ENCODE measurements at places on chromosomes 7 and 10.

DNA sequence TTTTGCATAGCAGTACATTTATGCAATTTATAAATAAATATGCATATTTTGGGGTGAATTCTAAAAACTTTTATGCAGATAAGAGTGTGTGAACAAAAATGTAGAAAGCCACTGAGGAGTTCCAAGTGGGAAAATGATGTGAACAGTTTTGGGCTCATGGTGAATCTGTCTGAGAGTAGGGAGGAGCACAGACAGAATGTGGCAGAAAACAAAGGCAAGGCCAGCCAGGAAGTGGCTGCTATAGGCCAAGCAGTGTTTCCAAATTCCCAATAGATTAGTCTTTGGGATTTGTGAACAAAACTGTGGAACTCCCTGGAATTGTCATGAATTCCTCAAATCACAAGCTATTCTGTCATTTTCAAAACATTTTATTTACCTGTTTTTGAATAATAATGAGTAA, 73.6 kb upstream of the AMPH start:
- DNase-seq, result no peak

- DNase-seq, result no peak
These were observed 29.7 kb downstream of the HTRA1 start for GRCh38 chr10:122490786-122491680.

- no peak for DNase-seq
These were observed 5.3 kb upstream of the LRRC61 start for GRCh38 chr7:150317748-150318444.

- no peak for DNase-seq
These were observed 22.9 kb upstream of the ELFN1 start for GRCh38 chr7:1646957-1647891.

- no peak for DNase-seq
These were observed 381.8 kb downstream of the PHF14 start for GRCh38 chr7:11355399-11356005.

DNA sequence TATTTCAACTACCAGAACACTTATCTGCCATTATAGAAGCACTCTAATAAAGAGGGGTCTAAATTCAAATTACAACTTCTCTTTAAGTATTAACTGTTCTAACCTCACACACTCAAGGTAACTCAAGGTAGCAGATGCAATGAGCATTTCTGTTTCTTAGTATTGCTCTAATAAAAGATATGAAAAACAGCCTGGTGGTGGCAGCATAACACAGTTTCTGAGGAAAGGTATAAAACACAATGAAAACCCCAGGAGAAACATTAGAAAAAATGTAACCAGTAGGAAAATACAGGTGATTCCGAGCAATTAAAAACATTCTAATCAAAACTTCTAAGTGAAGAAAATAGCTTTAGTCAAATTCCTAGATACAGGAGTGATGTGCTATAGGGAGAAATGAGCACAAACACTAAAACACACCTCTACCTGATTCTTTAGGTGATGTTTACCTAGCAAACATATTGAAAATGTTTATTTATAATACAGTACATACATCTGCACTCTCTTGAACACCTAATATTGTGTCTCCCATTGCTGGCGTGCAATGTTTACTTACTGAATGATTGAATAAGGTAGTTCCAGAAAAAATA, 3.5 kb downstream of the MKRN1 start:
- no peak for DNase-seq

GRCh38 chr7:95646350-95646749, 50.0 kb upstream of the PDK4 start:
- no peak for DNase-seq

- no peak for DNase-seq
These were observed 49.5 kb downstream of the CHN2 start for GRCh38 chr7:29243910-29244655.

DNA sequence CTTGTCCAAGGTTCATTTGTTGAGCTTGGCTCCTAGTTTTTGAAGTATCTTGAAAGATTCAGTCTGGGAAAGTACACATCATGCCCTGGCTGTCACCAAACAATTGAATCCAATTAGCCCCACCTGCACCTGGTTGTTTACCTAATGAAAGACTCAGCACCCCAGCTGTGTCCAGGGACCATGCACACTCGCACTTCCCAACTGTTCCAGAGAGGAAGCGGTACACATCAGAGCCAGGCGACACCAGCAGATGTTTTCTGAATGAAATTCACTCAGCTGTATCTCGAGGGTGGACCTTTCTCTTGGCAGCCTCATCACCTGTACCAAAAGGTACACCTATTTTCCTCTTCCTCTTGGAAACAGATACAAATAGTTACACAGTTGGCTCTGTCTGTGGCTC, 216.4 kb upstream of the LRGUK start:
- no peak for DNase-seq

DNA sequence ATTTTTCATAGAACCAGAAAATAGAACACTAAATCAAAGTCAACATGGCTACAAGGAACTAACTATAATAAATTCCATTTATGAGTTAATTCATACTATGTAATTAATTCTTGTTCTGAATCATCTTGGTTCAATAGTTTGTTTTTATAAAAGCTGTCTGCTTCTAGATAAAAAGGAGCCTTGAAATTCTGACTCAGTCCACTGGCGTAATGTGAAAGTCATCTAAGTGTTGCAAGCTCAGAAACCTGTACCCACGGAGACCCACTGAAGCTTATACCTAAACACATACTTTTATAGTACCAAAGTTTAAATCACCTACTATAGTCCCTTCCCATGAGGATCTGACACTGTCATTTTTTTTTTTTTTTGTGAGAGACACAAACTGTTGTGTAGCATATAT, 489.4 kb downstream of the SEMA3D start:
- DNase-seq, result no peak

DNA sequence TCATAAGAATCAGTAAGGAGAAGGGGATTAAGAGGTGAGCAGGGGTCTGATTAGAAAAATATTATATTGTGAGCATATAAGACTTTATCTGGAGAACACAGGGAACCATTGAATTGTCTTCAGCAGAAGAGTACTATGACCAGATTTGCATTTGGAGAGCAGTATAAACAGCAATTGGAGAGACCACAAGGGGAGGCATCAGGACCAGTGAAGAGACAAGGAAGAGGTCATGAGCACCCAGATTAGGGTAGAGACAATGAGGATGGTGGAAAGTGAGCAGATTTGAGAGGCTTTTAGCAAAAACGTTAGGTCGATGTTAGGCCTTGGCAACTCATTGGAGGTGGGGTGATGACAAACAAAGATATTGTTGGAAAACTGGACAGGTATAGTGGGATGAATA, 13.0 kb upstream of the SMIM30 start:
- DNase-seq, result no peak

GRCh38 chr10:60654813-60655464, 123.3 kb upstream of the CDK1 start:
- DNase-seq, result no peak

- no peak for DNase-seq
These were observed 195.0 kb downstream of the PHF14 start for GRCh38 chr7:11168650-11169170.

- DNase-seq, result no peak
These were observed at the start of gene CHST3 for GRCh38 chr10:71964098-71964742. TSS of gene CHST3 (plus strand) at chr10:71964395. CDS start at chr10:72005843, 41,448 bp downstream.

GRCh38 chr7:99036546-99037111, 107.3 kb downstream of the SMURF1 start:
- no peak for DNase-seq

GRCh38 chr7:155640629-155641028, 3.8 kb upstream of the RBM33 start:
- DNase-seq, result no peak

GRCh38 chr7:36984041-36984521, 259.8 kb upstream of the AOAH start:
- no peak for DNase-seq

DNA sequence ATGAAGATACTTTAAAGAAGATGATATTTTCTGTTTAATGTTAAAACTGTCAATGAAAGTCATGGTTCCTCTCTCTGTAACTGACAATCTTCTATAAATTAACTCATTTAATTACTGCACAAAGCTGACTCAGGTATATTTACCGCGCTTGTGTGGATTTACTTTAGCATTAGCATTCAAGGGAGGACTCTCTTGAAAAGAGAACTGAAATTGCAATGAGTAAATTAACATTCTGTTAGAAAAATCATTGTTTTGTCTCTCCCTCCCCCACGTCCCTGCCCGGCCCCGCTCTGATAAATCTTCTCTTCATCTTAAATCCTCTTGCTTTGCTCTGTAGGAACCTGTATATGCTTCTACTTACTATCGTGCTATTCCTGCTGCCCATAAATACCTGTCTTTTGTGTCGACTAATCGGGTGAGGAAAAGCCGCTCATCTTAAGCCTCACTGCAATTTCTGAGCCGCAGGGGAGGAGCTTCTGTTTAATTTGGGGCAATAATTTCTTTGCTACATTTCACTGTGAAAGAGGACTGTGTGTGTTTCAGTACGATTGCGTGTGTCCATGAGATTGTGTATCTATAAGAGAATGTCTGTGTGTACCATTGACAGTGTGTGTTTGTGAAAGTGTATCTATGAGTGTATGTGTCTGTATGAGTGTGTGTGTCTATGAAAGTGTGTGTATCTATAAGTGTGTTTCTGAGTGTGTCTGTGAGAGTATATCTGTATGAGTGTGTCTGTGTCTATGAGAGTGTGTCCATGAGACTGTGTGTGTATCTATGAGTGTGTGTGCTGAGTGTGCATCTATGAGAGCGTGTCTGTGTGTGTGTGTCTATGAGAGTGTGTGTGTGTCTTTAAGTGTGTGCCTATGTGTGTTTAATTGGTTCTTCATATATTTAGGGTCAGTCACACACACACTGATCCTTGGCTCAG, 46.5 kb upstream of the LYZL2 start:
- DNase-seq, result no peak

GRCh38 chr7:108487646-108488045, 31.4 kb upstream of the NRCAM start:
- no peak for DNase-seq

DNA sequence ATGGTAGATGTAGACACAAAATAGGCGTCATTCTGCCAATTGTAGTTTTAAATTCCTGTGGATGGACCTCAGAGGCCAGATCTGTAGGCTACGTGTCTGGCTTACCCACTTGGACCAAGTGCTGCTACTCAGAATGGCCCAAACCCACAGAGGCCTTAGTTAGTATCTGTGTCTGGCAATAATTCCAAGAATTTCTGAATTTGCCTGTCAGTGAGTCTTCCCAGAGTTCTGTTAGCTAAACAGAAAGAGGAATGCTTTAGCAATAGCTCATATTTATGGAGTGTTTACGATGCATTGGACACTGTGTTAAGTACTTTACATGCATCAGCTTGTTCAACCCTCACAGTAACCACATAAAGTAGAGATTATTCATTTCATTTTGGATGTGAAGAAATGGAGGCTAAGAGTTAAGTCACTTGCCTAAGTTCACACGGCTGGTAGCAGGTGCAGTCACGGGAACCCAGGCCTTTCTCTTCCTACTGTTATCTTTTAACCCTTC, 231.8 kb downstream of the PTEN start:
- no peak for DNase-seq

DNA sequence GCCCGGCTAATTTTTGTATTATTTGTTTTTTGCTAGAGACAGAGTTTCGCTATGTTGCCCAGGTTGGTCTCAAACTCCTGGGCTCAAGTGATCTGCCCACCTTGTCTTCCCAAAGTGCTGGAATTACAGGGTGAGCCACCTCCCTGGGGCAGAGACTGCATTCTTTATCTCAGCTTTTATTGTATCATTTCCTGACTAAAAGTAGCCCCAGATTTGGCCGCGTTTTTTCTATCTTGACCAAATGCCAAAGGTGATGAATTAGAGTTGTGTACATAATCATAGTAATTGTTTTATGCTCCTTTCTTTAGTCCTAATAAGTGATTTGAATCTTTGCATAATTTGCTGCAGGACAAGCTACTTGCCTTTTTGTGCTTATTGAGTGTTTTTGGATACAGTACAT, 3.1 kb upstream of the SMNDC1 start:
- no peak for DNase-seq

DNA sequence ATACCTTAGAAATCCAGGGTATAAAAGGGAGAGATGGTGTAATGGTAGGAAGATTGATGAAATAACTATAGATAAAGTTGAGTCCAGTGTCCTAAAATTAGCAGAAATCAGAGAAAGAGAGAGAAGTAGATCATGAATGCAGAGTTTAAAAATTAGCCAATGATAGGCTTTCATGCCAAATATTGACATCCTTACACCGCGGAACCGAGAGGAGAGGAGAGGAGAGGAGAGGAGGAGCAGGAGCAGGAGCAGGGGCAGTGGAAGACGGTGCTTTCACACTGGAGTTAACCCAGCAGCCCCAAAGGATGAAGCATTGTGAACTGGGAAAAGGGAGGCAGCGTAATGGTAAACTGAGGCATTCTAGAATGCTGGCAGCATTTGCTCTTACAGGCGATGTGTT, 34.2 kb upstream of the LAMB4 start:
- no peak for DNase-seq

DNA sequence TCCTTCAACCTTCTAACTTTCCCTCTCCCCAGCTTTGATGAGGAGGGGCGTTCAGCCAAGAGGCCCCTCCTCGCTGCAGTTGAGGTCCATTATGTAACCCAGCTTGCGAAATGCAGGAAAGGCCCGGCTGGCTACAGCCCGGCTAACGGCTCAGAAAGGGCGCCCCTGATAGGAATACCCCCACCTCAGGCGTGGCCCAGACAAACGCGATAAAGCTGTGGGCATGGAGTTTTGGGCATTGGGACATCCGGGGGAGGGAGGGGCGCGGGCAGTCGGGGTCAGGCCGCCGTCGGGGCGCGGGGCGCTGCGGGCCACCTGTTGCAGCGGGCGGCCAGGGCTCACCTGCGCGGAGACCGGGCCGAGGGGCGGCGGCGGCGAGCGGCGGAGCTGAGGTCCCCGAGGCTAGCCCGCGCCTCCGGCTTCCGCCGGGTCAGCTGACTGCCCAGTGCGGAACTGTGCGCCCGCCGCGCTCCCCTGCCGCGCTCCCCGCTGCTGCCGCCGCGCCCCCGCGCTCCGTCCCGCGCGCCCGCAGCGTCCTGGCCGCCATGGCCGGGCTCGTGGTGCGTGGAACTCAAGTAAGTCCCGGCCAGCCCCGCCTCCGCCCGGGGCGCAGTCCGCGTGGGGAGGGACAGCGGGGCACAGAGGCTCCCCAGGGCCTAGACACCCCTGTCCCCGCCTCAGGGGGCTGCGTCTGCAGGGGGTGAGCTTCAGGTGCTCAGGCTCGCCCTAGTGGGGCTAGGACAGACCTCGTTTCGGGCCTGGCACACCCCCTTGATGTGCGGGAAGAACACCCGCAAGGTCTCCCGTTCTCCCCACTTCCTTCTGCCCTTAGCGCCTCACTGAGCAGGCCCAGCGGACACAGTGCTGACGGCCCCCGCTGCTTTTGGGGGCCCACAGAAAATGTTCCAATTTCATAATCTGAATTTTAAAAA, at the start of gene LRMDA:
TSS of gene LRMDA (plus strand) at position 445 of the 932 bp plus-strand sequence.
- no peak for DNase-seq

DNA sequence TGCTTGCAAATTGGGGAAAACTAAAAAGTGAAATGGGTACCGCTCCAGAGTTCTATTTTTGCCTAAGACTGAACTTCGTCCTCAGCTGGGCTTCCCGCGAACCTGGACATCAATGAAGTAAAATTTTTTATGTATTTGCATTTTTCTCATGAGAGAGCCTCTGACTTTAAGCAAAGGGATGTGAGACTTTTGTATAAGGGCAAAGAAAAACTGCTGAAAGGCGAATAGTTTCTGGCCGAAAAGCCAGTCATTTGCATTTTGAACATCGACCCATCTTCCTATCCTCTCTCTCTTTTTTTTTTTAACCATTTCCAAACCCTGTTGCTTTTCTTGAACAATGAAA, 573 bp downstream of the PMPCB start:
- no peak for DNase-seq

Data from stimulated activated CD8-positive, alpha-beta memory T cell treated with anti-CD3 and anti-CD28 coated beads, Interleukin-15, amount 100 ng/mL, for 24 hours (primary cell).